ENCODE measurements at places on chromosomes 16 and 17.

- DNase-seq: no peak
These were observed 13.7 kb downstream of the N4BP1 start for GRCh38 chr16:48596326-48596725.

- DNase-seq: peak; percentile 48
These were observed 434 bp upstream of the CPSF4L start for GRCh38 chr17:73261952-73262675.

GRCh38 chr16:47577029-47577428 lies 115.9 kb downstream of the PHKB start:
- no peak for DNase-seq

GRCh38 chr16:87723226-87723623 lies 42.6 kb downstream of the KLHDC4 start:
- DNase-seq: peak; percentile 79

DNA sequence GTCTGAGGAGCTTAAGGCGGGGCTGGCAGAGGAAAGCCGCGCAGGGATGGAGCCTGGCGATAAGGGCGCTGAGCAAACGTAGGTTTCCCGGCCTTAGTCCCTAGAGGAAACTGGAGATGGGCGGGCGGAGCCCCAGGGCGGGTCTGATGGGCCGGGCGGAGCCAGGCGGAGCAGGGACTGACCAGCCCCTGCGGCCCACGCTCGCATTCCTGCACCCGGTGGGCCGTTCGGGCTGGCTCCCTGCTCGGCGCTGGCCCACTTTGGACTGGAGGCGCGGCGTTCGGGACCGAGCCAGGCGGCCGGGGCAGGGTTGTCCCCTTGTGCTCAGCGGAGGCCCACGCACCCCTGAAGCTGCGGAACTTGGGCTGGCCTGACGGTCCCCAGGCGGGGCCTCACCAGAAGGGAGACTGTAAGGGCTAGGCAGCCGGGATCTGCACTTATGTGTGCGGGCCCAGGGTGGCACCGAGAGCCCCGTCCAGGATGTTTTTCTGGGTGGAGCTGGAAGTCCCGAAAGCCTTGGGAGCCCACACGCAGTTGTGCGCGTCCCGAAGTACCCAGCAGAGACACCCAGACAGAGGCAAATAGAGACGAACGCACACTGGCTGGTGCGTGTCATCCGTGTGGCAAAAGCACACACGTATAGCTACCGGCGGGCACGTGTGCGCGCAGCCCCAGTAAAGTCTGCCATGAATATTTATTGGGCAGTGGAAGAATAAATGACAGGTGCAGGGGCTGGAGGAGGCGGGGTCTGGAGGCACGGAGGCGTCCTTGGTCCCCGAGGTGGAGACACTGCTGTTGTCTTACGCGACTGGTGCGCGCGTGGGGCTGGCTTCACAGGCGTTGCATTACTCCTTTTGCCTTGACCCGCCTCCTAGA lies 1.4 kb downstream of the PYDC1 start:
- DNase-seq: no peak

- DNase-seq: no peak
These were observed 9.7 kb downstream of the CCR7 start for GRCh38 chr17:40555296-40556190.

- no peak for DNase-seq
These were observed 58.8 kb downstream of the GAS7 start for GRCh38 chr17:10139577-10139976.

- DNase-seq: no peak
These were observed 73.9 kb upstream of the C16orf82 start for GRCh38 chr16:26992666-26993349.

GRCh38 chr16:77937473-77938149 lies 84.7 kb upstream of the CLEC3A start:
- DNase-seq: no peak

GRCh38 chr16:9055661-9056060 lies 35.8 kb upstream of the HAPSTR1 start:
- no peak for DNase-seq

DNA sequence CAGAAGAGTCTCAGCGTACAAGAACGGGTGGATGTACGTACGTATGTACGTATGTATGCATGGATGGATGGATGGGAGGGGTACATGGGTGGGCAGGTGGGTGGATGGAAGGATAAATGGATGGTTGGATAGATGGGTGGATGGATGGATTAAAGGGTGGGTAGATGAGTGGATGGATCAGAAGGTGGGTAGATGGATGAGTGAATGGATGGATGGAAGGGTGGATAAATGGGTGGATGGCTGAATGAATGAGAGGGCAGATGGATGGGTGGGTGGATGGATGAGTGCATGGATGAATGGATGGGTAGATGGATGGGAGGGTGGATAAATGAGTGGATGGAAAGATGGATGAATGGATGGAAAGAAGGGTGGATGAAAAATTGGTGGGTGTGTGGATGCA lies 45.6 kb downstream of the ENGASE start:
- no peak for DNase-seq

- no peak for DNase-seq
These were observed 18.1 kb downstream of the TMC7 start for GRCh38 chr16:19001788-19002187.

- DNase-seq: no peak
These were observed 67.8 kb upstream of the SOX9 start for GRCh38 chr17:72053036-72053435.

- peak; percentile 50 for DNase-seq
These were observed at the start of gene BCAR1 for GRCh38 chr16:75251280-75252048. Gene BCAR1, minus strand, starts transcription at chr16:75251624. Its CDS starts 142 bp downstream, at chr16:75251482.

GRCh38 chr17:77610972-77611521 lies 347.5 kb upstream of the TNRC6C start:
- DNase-seq: no peak

GRCh38 chr17:58515286-58515685 lies 848 bp upstream of the MTMR4 start:
- DNase-seq: no peak

GRCh38 chr17:56314026-56314425 lies 160.8 kb downstream of the ANKFN1 start:
- no peak for DNase-seq

DNA sequence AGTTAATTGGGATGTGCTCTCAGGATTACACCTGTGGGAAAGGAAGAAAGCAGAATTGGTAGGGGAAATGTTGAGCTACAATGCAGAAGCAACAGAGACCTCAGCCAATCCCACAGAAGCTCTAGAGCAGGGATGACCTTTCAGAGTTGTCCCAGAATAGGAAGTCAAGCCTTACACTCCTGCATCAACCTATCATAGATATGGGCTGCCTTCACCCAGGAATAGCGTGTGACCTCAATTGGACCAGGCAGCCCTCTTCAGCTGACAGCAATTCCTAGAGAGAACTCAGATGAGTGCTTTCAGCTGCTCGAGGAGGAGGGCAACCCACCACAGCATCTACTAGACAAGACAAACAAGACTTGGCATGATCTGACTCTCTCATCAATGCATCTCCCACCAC lies 189.7 kb downstream of the TMEM132E start:
- DNase-seq: no peak
